Bone marrow (tissue), 2 donors: ENCODE measurements at places on chromosomes 12 and 14.

- no peak for DNase-seq
These were observed 30.9 kb upstream of the PLEKHG3 start for GRCh38 chr14:64673316-64673715.

DNA sequence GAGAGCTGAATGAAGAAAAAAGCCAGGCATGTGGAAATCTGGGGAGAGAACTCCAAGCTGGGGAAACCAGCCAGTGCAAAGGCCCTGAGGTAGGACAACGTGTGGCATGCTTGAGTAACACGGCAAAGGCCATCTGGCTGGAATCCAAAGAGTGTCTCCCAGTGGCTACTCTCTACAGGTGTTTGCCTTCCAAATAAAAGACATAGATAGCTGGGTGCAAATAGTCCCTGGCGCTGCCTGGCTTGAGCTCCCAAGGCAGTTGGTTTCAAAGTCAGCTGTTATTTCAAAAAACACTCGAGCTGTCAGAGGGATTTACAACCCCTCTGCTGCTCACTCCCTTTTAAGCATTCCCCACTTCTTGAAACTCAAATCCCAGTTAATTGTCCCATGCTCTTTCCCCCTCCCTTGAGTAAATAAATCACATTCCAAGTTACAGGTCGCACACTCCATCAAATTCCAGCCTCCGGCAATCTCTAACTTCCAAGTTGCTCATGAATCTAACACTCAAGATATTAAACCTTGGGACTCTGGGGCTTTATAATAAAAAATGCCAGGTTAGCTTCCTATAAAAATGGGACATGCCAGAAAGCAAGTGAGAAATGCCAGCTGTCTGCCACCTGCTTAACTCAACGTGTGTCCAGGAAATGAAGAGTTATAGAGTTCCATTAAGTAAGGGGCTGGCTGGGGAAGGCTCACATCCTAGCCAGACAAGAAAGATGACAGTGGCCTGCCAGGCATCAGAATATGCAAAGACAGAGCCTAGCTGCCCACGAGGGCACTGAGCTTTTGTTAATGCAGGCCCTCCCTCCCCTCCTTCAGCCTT lies 133.6 kb upstream of the NOS1 start:
- no peak for DNase-seq

DNA sequence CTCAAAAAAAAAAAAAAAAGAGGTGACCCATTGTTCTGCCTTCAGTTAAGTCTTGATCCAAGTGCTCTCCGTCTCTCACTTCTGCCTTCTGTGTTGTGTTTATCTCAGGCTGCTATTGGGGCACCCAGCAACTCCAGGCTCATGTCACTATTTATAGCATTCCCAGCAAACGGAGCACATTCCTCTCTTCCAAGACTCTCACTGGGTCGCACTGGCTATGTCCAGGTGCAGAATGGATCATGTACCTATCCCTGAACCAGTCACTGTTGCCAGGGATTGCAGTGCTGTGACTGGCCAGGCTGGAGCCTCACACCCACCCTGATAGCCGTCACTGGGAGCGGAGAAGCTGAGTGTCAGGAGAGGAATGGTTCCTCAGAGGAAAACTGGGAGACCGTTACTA lies 31.2 kb downstream of the RHOF start:
- DNase-seq: no peak

DNA sequence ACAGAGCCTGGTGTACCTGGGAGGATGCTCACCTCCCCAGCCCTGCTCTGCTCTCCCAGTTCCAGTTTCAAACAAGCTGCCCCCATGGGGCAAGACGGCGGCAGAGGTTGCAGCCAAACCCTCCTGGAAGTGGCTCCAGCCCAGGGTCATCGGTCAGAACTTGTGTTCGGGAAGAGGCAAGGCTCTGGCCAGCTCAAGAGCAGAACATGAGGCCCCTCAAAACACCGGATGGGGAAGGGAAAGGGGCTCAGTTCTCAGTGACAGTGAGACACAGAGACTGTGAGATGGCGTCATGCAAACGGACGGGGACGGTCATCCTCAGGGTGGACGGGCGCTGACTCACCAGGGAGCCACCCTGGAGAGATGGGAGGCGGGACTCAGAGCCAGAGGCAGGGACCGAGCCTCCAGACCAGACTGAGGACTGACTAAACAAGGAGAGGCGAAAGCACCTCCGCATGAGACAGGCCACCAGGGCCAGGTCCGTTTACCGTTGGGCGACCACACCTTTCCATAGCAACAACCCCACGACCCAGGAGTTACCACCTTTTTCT lies 63.9 kb upstream of the GALNT9 start:
- DNase-seq: no peak

GRCh38 chr14:47194055-47194454 lies 481.4 kb downstream of the MDGA2 start:
- DNase-seq: no peak

GRCh38 chr12:64701283-64701682 lies 57.9 kb downstream of the GNS start:
- no peak for DNase-seq

- DNase-seq: no peak
These were observed 336.1 kb downstream of the BCL11B start for GRCh38 chr14:98935921-98936320.

DNA sequence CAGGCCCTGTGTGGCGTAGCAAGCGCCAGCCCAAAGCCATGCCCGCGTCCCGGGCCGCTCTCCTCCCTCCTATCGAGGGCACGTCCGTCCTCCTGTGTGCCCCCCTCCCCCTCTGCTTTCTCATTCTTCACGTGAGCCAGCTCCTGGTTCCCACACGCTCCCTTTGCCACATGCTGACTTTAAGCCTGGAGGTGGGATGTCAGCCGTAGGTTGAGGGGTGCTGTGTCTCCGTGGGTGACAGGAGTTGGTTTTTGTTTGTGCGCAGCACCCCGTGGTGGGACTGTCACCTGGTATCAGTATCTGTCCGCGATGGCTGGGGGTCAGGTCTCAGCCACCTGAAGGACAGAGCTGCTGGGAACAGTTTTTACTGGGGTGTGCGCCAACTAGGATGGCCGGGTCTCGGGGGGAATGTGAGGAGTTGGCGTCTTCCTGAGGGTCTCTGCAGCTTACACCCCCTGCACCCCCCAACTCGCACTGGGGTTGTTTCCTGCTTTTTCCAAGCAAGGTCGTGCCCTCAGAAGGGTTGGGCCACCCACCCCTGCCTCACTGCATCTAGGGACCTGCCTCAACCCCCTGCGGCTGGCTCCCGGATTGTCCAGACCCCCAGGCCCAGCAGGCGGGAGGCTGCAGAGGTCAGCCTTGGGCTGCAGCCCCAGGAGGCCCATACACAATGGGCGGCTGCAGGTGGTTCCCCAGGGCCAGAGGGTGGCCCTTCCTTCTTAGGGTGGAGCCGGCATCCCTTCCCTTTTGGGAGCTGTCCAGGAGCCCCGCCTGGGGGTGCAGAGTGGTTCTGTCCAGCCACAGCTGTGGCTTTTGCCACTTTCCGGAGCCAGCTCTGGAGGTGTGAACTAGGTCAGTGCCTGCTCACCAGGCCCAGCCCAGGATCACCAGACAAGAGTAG lies 7.3 kb downstream of the ULK1 start:
- DNase-seq: no peak

GRCh38 chr12:1661553-1662335 lies 29.1 kb upstream of the ADIPOR2 start:
- DNase-seq: peak; percentile 68

DNA sequence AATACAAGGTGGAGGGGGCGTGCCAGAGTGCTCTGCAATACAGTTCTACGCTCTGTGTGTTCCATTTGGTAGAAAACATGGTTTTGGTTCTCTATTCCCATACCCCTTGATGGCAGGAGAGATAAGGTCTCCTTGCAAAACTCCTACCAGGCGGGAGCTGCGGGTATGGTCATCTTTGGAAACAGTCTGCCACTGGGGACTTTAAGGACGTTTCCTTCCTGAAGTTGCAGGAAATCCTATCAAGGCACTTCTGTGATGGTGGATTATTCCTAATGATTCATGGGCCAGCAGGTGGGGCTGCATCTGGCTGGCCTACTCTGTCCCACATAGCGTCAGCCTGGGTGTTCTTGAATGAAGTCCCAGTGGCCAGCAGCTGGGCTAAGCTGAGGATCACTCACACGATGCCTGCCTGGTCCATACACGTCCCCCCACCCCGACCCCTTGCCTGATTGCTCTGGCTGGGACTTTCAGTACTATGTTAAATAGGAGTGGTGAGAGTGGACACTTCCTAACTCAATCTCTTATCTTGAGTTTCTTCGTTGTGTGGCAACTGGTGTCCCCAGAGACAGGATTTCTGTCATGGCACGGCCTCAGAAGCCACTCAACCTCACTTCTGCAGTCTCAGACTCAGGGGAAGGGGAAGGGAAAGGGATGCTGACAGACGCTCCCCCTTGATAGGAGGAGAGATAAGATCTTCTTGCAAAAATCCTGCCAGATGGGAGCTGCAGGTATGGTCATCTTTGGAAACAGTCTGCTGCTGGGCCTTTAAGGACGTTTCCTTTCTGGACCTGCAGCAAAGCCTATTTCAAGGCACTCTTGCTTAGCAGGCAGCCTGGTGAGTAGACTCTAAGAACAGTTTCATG lies 61.0 kb upstream of the FKBP4 start:
- no peak for DNase-seq

DNA sequence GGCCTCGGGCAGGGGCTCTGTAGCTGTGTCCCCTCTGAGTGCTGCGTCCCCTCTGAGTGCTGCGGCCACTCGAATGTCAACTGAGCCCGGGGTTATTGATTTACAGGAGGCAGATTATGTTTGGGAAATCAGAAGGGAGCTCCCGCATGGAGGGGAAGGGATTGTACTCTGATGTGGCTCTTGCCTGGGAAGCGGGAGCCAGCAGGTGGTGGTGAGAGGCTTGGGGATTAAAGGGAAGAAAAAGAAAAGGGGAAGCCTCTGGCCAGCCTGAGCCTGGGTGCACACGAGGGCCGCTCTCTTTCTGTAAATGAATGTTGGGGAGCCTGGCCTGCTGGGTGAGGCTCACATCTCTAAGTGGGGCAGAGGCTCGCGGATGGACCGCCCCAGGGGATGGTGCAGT lies 143.7 kb downstream of the AACS start:
- DNase-seq: no peak

- DNase-seq: no peak
These were observed 9.5 kb upstream of the CALM1 start for GRCh38 chr14:90387206-90387760.

DNA sequence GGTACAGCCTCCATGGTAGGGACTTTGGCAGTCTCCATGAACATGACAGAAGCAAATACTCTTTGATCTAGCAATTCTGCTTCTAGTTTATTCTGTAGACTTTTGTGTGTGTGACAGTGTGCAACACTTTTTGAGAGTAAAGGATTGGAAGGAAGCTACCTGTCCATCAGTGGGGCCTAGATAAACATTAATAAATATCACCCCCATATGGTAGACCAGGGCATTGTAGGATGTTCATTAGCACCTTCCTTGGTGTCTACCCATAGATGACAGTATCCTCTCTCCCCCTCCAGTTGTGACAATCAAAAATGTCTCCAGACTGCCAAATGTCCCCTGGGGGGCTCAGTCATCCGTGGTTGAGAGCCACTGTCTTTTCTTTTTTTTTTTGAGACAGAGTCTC lies 10.8 kb downstream of the SNRNP35 start:
- no peak for DNase-seq
